ENCODE measurements at places on chromosomes 12 and 14. TPM values are rescaled to one million over a fixed set of nuclear protein-coding genes. Genes with fewer than 3 reads are reported as not detected.
A peak's percentile ranks its signal among the peaks of the same experiment; 100 is the strongest.

Gene RILPL1
- 4.9 TPM for total RNA-seq

Gene PROX2
- total RNA-seq = 0.52 TPM

Gene SLC38A2
- total RNA-seq = 351 TPM

Gene FAM222A
- 1.6 TPM for total RNA-seq

Gene NEUROD4
- total RNA-seq = not detected

Gene LRRC10
- total RNA-seq = not detected

Gene FMNL3
- 36.5 TPM for total RNA-seq

Gene KRT6A
- total RNA-seq = not detected

DNA sequence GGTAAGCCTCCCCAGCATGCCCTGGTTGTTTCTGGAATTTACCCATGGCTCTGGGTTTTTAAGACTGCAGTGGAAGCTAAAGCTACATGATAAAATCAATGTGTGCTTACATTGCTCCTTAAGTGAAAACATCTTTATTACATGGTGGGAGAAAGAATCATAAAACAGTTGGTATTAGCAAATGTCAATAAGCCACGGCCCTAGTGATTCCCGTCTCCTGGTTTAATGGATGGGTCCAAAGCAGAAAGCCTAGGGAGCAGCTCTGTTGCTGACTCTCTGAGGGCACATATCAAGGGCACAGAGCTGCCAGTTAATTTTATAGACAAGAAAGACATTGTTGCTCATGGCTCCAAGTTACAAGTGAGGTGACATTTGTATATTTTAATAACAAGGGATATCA is 127.9 kb downstream of the MYRFL start:
- peaks cover 9% of the 10 kb centered on the region for H3K27me3 ChIP-seq
- H3K4me1 ChIP-seq = no peaks in the 10 kb centered on the region
- peaks cover 4% of the 10 kb centered on the region for H3K36me3 ChIP-seq
- no peak for DNase-seq
- H3K27ac ChIP-seq = no peak overlapping the region

- no peak overlapping the region for H3K27ac ChIP-seq
- DNase-seq = no peak
- H3K4me1 ChIP-seq = no peaks in the 10 kb centered on the region
- H3K27me3 ChIP-seq = peaks cover 1% of the 10 kb centered on the region
- H3K4me3 ChIP-seq = no peak overlapping the region
Observed at GRCh38 chr12:38053655-38054464, 262.7 kb upstream of the ALG10B start.

GRCh38 chr14:94011795-94012194 is 14.3 kb upstream of the OTUB2 start:
- H3K27me3 ChIP-seq = no peaks in the 10 kb centered on the region
- no peak for DNase-seq
- no peaks in the 10 kb centered on the region for H3K36me3 ChIP-seq
- H3K4me3 ChIP-seq = no peak overlapping the region

- peaks cover 22% of the 10 kb centered on the region for H3K27me3 ChIP-seq
- H3K36me3 ChIP-seq = no peaks in the 10 kb centered on the region
- DNase-seq = no peak
Observed at GRCh38 chr12:84862186-84862585, 50.4 kb downstream of the SLC6A15 start.

- H3K27ac ChIP-seq = no peak overlapping the region
- H3K4me3 ChIP-seq = no peak overlapping the region
- H3K4me1 ChIP-seq = no peaks in the 10 kb centered on the region
- H3K36me3 ChIP-seq = no peaks in the 10 kb centered on the region
- no peaks in the 10 kb centered on the region for H3K27me3 ChIP-seq
Observed at GRCh38 chr12:31518680-31519227, 72.2 kb downstream of the DENND5B start.

DNA sequence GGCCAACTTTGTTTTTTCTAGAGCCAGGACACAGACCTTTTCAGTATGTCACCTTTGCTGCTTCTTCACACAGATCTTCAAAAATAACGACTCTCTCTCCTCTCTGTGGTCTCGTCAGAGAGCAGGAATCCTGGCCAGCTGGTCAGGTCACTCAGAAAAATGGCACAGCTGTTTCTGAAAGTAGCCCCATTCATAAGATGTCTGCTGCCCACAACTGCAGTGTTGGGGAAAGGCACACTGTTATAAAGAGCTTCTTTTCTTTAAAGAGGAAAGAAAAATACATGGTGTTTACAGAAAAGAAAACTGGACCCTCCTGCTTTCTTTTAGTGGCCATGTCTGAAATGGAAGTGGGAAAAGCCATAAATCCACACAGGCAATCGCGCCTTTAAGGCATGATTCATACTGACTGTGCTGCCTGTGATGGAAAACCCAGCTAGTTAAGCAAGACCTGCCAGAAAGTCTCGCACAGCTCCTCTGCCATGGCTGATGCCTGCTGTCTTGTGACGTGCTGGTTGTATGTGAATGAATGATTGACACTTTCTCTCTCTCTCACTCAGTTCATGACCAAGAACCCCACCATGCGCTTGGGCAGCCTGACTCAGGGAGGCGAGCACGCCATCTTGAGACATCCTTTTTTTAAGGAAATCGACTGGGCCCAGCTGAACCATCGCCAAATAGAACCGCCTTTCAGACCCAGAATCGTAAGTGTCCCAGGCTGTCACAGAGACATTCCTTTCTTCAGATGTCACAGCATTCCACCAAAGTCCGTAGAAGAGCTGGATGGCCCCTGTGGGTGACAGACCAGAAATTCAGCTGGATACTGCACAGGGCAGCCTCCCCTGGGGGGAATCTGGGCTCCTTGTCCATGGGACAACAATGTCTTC is 147.9 kb upstream of the HIF1A start:
- DNase-seq = no peak
- peaks cover 42% of the 10 kb centered on the region for H3K4me1 ChIP-seq
- peaks cover 51% of the 10 kb centered on the region for H3K36me3 ChIP-seq
- no peak overlapping the region for H3K4me3 ChIP-seq
- no peaks in the 10 kb centered on the region for H3K27me3 ChIP-seq

GRCh38 chr12:22410486-22410885 is 76.0 kb upstream of the ST8SIA1 start:
- no peaks in the 10 kb centered on the region for H3K4me1 ChIP-seq
- no peaks in the 10 kb centered on the region for H3K27me3 ChIP-seq
- H3K27ac ChIP-seq = no peak overlapping the region
- no peak overlapping the region for H3K4me3 ChIP-seq
- DNase-seq = no peak

DNA sequence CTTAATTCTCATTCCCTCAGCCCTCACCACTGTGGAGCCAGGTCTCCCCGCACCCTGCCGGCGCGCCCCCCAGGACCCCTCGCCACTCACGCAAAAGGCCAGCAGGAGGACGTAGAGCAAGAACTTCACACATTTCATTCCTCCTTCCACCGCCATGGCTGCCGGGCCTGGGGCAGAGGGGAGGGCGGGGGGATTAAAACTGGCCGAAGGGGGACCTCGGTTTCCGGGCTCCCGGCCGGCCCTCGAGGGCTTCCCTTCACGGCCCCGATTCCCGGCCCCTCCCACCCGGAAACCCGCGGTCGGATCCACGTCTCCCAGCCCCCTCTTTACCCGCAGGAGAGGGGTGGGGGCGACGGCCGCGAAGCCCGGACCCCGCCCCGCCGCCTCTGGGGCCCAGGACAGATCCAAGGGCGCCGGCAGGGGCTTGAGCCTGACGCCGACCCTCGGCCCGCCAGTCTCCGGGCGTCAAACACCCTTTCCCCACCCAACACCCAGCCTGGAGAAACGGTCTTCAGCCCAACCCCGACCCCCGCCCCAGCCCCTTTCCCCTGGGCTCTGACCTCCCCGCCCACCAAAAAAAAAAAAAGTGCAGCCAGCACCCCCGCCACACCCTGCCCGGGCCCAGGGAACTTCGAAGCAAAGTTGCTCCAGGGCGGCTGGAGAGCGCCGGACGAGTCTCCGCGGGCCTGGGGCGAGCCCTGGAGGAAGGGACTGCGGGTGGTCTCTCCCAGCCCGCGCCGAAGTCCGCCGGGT is 447 bp downstream of the CD63 start:
- no peaks in the 10 kb centered on the region for H3K27me3 ChIP-seq
- no peak for DNase-seq
- H3K27ac ChIP-seq = peak overlapping the region; percentile 91

DNA sequence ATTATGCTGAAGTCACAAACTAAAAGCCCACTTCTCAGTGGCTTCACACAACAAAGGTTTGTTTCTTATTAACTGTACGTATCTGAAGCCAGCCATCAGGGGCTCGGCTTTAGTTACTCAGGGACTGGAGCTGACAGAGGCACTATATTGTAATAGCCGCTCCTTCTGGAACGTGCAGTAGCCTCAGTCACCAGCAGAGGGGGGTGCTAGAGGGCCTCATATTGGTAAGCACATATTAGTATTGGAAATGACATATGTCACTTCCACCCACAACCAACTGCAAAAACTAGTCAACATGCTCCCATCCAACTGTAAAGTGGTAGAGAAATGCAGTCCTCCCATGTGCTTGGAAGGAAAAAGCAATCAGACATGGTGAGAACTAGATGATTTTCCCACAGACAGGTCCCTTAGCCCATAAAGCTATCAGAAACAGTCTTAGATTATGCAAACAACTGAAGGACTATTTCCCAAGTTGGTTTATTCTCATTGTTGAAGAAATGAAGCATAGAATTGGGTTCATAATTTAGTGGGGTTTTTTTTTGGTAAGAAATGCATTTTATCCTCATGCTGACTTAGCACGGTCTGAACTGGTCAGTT is 183.6 kb upstream of the G2E3 start:
- no peaks in the 10 kb centered on the region for H3K4me1 ChIP-seq
- H3K27me3 ChIP-seq = peaks cover 27% of the 10 kb centered on the region
- no peak overlapping the region for H3K4me3 ChIP-seq
- H3K36me3 ChIP-seq = no peaks in the 10 kb centered on the region

- H3K27me3 ChIP-seq = peaks cover 2% of the 10 kb centered on the region
- no peaks in the 10 kb centered on the region for H3K4me1 ChIP-seq
- DNase-seq = no peak
- no peak overlapping the region for H3K27ac ChIP-seq
- no peaks in the 10 kb centered on the region for H3K36me3 ChIP-seq
- no peak overlapping the region for H3K4me3 ChIP-seq
Observed at GRCh38 chr12:62976110-62976662, 41.2 kb upstream of the PPM1H start.

- DNase-seq = no peak
- H3K4me3 ChIP-seq = no peak overlapping the region
- no peak overlapping the region for H3K27ac ChIP-seq
- no peaks in the 10 kb centered on the region for H3K27me3 ChIP-seq
Observed at GRCh38 chr14:96359959-96360358, 3.2 kb downstream of the ATG2B start.

DNA sequence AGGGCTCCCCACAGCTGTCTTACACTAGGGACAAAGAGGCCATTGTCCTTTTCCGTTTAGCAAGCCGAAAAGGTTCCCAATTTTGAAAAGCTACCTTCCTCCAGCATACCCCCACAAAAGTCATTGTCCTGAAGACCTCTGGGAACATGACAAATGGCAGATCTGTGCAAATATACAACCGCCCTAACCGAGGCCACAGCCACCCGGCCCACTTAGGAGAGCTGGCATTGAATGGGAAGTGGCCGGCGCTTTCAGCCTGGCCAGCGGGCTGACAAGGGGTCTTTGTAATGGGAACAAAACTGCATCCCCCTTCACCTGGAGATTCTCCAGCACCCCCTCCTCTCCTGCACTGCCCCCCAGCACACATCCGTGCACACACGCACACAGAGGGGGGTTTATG is 48.1 kb upstream of the VASH1 start:
- no peak overlapping the region for H3K4me3 ChIP-seq
- H3K4me1 ChIP-seq = no peaks in the 10 kb centered on the region
- H3K27me3 ChIP-seq = peaks cover 37% of the 10 kb centered on the region

DNA sequence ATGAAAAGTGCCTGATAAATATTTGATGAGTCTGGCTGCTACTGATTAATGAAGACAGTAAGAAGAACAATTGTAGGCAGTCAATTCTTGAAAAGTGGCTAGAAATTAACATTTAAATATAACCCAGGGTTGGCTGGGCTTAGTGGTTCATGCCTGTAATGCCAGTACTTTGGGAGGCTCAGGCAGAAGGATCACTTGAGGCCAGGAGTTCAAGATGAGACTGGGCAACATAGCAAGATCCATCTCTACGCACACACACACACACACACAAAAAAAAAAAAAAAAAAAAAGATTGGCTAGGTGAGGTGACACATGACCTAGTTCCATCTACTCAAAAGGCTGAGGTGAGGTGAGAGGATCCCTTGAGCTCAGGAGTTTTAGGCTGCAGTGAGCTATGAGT is 7.9 kb upstream of the PLBD1 start:
- peaks cover 21% of the 10 kb centered on the region for H3K4me1 ChIP-seq
- no peaks in the 10 kb centered on the region for H3K36me3 ChIP-seq
- H3K27ac ChIP-seq = no peak overlapping the region
- H3K4me3 ChIP-seq = no peak overlapping the region
- no peak for DNase-seq
- peaks cover 7% of the 10 kb centered on the region for H3K27me3 ChIP-seq

GRCh38 chr12:46154221-46154985 is 114.4 kb downstream of the SLC38A1 start:
- no peak for DNase-seq
- H3K4me3 ChIP-seq = no peak overlapping the region
- H3K27me3 ChIP-seq = no peaks in the 10 kb centered on the region
- peaks cover 18% of the 10 kb centered on the region for H3K36me3 ChIP-seq
- H3K4me1 ChIP-seq = peaks cover 36% of the 10 kb centered on the region

DNA sequence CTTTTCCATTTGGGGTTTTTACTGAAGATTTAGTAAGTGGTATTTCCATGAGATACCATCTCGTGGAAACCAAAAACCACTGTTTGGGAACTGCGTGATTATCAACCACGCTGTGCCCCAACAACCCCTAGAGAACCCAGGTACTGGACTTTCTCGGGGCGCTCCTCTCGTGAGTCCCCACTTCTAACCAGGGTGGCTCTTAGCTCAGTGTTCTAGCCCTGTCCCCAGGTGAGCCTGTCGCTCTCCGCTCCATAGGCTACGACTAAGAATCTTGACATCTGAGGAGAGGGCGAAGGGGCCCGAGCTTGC is 686 bp downstream of the MCRS1 start:
- H3K27me3 ChIP-seq = no peaks in the 10 kb centered on the region
- peak overlapping the region; percentile 100 for H3K27ac ChIP-seq
- no peak for DNase-seq
- H3K36me3 ChIP-seq = peaks cover 2% of the 10 kb centered on the region
- H3K4me1 ChIP-seq = peaks cover 73% of the 10 kb centered on the region

DNA sequence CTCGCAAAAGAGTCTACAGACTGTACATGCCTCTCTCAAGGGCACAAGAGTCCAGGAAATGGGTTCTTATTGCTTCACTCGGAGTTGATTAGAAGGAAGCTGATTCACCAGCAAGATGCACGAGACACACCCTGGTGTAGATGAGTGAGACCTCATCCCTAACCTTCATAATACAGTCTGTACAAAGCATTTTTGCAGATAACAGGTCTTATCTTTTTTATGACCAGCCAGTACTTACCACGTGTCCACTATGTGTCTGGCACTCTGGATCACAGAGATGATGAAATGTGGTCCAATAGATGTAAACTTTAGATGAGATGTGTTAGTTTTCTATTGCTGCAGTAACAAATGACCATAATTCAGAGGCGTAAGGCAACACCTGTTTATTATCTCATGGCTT is 53.4 kb upstream of the PWP1 start:
- H3K27ac ChIP-seq = no peak overlapping the region
- H3K27me3 ChIP-seq = no peaks in the 10 kb centered on the region
- H3K36me3 ChIP-seq = peaks cover 6% of the 10 kb centered on the region
- H3K4me1 ChIP-seq = no peaks in the 10 kb centered on the region

Data from naive thymus-derived CD8-positive, alpha-beta T cell (primary cell).